Activated CD4-positive, alpha-beta T cell treated with anti-CD3 and anti-CD28 coated beads, Interleukin-2, amount 10 ng/mL, durations not matched to agents 7 days and 5 days (primary cell): ENCODE measurements at places on chromosomes 11 and 22. TPM values are rescaled to one million over a fixed set of nuclear protein-coding genes. Genes with fewer than 3 reads are reported as not detected.

GRCh38 chr11:34157163-34157562, 51.7 kb downstream of the NAT10 start:
- DNase-seq = no peak

DNA sequence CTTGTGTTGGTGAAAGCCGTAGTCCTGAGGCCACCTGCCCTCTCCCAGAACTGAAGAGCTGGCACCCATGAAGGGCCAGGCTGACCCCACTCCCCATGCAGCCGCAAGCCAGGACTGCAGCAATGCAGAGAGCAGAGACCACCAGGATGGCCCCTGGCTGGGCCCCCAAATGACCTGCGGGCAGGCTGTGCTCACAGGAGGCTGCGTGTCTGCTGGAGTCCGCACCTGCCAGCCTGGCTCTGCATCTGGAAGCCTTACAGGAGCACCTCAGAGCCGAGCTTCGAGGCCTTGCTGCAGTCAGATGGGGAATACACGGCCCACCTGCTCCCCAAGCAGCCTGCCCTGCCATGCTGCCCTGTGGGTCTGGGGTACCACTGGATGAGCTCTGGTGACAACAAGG, 1336.8 kb downstream of the TBC1D22A start:
- no peak for DNase-seq

DNA sequence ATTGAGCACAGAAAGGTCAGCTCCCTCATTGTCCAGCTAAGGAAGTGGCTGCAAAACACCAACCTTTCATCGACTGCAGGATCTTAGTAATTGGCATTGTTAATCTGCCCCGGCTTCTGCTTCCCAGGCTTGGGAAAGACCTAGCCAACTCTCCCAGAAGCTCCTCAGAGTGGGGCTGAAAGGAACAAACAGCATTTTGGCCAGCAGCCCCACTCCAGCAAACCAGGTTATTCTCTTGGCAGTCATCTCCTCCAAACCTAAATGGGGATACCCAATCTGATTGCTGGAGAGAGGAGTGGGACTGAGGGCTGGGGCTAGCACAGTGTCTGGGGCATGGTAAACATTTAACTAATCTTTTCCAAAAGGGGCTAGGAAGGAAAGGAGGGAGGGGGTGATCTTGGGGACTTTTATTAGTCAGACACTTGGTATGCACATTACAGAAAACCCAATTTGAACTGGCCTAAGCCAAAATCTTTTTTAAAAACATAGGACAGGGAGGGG, 294.4 kb downstream of the MN1 start:
- no peak for DNase-seq

DNA sequence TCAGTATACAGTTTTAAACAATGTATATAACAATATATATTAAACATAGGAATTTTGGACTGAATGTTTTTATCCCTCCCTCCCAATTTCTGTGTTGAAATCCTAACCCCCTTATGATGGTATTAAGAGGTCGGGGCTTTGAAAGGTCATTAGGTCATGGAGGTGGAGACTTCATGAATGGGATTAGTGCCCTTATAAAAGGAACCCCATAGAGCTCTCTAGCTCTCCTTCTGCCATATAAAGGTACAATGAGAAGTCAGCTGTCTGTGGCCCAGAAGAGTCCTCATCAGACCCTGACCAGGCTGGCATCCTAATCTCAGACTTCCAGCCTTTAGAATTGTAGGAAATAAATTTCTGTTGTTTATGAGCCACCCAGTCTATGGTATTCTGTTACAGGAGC, 6.5 kb downstream of the NNMT start:
- no peak for DNase-seq

DNA sequence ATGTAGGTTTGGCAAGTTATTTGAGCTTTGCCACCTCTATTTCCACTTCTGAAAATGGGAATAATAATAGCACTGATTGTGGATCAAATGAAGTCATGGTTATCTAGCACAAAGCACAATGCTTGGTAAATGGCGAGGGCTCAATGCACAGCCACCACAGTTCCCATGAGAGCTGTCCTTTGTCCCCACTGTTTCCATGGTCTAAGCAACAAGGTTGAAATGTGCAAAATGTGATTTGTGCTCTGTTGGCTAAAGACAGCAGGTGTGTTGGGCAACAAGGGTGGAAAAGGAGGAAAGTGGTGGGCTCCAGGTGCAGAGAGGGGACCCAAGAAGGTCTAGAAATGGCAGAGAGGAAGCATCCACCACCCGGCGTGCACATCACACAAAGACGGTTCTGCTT, 200.5 kb downstream of the TRIM29 start:
- DNase-seq = no peak

- DNase-seq = no peak
Observed at GRCh38 chr22:23245799-23246136, 65.5 kb downstream of the BCR start.

- no peak for DNase-seq
Observed at GRCh38 chr11:5671831-5672230, 13.0 kb downstream of the TRIM5 start.

GRCh38 chr11:119936426-119936825, 201.5 kb downstream of the TRIM29 start:
- no peak for DNase-seq

GRCh38 chr22:49966774-49967705, 6.5 kb downstream of the PIM3 start:
- no peak for DNase-seq

GRCh38 chr11:114279792-114280546, 16.2 kb upstream of the NNMT start:
- no peak for DNase-seq

GRCh38 chr11:92482492-92483060, 258.0 kb downstream of the FAT3 start:
- DNase-seq = no peak

- DNase-seq = no peak
Observed at GRCh38 chr22:22038178-22038880, 55.7 kb upstream of the TOP3B start.

GRCh38 chr11:44788536-44789261, 61.9 kb downstream of the TSPAN18 start:
- DNase-seq = no peak

GRCh38 chr11:36458129-36458915, 51.8 kb downstream of the TRAF6 start:
- no peak for DNase-seq

DNA sequence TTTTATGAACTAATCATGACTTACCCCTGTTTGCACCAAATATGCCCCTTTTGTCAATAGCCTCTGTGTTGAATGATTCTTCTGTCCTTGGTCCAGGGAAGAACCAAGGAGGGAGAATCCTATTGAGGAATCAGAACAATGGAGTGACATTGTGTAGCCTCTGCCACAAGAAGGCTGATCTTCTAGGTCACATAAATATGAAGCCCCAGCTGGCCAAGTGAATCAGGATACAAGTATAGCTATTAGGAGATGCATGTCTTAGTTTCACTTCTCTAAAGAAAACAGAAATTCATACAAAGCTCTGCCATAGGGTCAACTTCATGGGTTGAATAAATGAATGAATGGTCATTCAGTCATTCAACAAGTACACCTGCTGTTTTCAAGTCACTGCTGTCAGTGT, 118.2 kb upstream of the BLID start:
- DNase-seq = no peak

DNA sequence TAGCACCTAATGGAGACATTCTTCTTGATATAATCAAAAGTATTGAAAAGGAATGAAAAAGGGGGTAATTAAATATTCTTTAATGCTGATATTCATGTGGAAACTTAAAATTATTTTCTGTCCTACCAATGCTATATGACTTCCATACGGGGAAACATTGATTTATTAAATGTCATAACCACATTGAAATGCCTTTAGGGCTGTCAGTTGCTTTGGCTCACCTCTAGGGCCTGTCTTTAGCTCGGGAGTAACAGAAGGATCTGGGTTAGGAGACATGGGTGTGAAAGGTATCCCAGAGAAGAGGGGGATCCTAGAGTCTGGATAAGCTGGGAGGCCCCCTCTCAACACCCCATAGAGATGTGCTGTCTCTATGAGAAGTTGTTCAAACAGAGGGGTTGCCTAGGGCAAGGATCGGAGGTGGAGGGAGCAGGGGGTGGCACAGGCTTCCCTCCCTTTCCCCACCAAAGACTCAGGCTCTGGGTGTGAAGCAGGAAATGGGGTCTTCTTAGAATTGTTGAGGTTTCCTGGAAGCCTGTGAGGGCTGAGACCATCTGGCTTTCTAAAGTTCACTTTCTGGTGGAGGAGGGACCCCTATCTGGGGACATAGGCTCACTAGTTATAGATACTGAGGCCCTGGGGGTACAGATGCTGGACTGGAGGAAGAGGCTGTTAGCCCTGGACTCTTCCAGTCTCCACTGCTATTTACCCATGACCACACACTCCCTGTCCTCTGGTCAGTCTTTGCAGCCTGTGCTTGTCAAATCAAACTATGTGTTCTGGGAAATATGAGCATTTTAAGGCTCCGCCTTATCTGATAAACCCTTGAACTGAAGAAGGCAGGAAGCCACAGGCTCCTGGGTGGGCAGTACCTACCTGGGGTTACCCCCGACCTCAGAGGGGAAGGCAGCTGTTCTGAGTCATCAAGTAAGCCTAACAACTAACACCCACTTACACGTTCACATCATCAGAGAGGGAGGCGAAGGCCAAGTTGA, 55.8 kb upstream of the RRAS2 start:
- DNase-seq = peak; percentile 82

GRCh38 chr11:70046089-70046488, 32.0 kb upstream of the ANO1 start:
- no peak for DNase-seq

GRCh38 chr22:17964643-17965042, 59.7 kb downstream of the MICAL3 start:
- DNase-seq = no peak

GRCh38 chr22:46951973-46952372, 189.5 kb downstream of the TBC1D22A start:
- no peak for DNase-seq

DNA sequence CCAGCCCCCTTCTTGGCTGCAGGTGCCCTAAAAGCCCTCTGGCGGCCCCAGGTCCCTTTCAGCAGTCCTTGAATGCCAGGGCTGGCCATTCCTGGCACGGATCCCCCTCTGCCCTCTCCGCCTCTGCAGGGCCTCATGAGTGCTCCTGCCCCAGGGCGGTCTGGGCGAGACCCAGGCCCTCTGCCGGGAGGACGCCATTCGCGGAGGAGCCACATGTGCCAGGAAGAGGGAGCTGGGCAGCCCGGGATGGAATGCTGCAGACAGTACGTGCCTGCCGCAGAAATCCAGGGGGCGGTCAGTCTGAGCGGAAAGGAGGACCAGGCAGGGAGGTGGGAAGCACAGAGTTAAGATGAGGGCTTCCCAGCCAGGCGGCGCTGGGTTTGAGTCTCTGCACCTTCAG, 2.8 kb downstream of the CABP7 start:
- DNase-seq = no peak

DNA sequence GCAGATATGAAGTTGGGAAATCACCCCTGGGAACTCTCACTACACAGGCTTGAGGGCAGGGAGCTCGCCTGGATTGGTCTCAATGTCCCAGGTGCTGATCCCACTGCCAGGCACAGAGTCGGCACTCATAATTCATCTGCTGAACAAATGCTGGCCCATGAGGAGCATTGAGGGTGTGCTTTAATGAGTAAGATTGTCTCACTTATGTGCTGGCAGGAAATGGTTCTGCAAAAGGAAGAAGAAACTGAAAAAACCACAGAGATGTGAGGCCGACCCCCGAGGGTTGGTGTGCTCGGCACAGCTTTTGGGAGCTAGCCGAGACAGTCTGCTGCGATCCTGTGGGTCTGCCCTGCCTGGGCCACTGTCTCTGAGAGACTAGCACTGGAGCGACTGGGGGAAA, 9.4 kb downstream of the PLAAT2 start:
- peak; percentile 64 for DNase-seq

DNA sequence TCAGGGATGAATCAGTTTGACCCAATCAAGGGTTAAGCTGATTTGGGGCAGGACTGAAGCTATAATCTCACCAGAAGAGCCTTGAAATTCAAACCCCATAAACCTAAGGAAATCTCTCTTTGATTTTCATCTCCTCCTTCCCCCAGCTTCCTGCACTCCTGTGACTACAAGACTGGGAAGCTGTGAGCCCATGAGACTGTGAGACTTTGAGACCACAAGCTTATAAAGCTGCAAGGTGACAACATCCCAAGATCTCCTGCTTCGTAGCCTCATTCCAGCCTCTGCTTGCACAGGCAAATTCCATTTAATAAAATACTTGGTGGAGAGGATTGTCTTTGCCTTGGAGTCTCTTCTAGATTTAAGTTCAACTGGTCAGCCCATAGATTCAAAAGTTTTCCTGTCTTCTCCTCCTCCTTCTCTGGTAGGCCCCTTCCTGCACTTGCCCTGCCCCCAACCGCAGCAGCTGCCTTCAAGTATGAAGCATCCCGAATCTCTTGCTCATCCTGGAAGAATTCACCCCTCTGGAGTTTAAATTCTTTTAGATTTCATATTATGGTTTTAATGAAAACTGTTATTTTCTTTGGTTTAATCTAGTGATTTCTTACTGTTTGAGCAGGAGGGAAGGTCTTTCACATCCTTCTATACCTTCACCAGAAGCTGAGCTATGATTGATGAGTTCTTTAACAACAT, 42.1 kb downstream of the PAMR1 start:
- no peak for DNase-seq

- no peak for DNase-seq
Observed at GRCh38 chr11:60925868-60926267, 1.6 kb downstream of the TMEM132A start.

DNA sequence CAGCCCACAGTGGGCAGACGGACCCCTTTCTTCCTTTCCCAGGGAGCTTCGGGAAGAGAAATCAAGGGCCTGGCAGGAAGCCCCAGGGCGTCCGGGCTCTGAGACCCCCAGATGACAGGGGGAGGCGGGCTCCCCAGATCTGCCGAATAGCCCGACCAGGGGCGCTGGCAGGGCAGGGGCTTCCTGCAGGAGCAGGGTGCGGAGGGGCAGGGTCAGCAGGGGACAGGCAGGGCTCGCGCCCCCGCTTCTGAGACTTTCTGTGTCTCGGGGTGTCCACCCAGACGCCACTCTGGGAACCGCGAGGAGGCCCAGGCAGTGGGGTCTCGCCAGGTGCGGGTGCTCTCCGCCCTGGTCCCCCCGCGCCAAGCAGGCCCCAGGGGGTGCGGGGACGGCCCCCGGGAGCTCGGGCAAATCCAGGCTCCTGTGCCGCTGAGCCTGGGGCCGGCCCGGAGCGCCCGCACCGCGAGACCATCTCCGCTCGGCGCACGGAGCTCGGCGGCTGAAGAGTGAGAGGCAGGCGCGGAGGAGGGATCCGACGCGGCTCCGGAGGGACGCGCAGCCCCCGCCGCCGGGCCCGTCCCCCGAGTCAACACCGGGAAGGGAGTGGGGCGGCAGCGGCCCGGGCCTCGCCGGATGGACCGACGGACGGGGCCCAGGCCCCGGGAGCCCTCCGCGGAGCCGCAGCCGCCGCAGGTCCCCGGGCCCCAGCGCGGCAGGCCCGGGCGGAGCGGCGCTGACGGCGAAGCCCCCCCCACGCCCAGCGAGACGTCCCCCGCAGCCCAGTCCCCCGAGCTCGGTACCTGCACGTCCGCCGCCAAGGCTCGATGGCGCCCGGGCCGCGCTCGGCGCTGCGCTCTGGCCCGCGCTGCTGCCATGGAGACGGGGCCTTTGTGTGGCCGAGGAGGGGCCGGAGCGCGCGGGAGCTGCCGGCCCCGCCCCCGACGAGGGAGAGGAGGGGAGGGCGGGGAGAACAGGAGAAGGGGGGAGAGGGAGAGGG, at the start of gene PLXNB2:
TSS of gene PLXNB2 (minus strand) at position 894 of the 997 bp plus-strand sequence. CDS start 17,062 bp downstream, outside the sequence.
- DNase-seq = no peak

- no peak for DNase-seq
Observed at GRCh38 chr11:126352934-126353801, 2.3 kb upstream of the ST3GAL4 start.

- no peak for DNase-seq
Observed at GRCh38 chr22:29718949-29719898, 579 bp upstream of the CABP7 start.

C11orf97 gene
- total RNA-seq = not detected

SYT13 gene
- total RNA-seq = not detected

HTR3A gene
- total RNA-seq = not detected

KCNJ5 gene
- not detected for total RNA-seq

SLCO2B1 gene
- not detected for total RNA-seq

SELENOM gene
- 2.2 TPM for total RNA-seq

C11orf52 gene
- total RNA-seq = not detected
